ENCODE measurements at places on chromosomes 4 and X.

GRCh38 chr4:151403656-151404055 is 5.3 kb upstream of the FHIP1A start:
- no peak for DNase-seq

- no peak for DNase-seq
Observed at GRCh38 chr4:21744046-21744445, 204.5 kb downstream of the KCNIP4 start.

DNA sequence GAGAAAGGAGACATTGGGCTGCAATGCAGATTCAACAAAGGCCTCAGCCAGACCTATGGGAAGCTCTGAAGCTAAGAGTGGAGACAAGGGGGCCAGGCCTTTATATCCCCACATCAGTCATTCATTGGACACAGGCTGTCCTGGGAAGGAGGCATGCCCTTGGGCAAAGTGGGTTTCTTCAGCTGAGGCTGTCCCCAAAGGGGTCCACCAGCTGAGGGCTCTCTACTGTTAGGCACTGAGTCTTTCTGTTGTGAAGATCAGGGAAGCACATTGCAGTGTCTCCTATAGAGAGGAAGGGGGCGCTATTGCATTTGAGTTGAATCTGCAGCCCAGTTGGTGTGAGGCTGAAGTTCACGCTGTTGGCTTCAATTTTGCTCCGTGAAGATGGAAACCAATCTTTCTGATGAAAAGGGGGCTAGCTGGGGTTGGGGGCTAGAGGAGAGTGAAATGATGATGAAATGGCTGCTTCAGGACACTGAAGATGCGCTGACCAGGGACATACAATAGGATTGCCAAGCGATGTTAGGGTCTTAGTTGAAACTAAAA is 48.0 kb downstream of the SLC25A5 start:
- peak; percentile 53 for DNase-seq

DNA sequence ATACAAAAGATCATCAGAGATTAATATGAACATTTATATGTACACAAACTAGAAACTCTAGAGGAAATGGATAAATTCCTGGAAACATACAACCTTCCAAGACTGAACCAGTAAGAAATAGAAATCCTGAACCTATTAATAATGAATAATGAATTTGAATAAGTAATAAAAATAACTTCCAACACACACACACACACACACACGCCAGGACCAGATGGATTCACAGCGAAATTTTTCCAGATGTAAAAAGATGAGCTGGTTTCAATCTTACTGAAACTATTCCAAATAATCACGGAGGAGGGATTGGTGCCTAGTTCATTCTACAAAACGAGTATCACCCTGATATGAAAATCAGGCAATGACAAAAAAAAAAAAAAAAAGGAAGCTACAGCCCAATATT is 1095.0 kb downstream of the FAT4 start:
- no peak for DNase-seq

GRCh38 chr4:111296466-111296865 is 673.6 kb upstream of the PITX2 start:
- no peak for DNase-seq

DNA sequence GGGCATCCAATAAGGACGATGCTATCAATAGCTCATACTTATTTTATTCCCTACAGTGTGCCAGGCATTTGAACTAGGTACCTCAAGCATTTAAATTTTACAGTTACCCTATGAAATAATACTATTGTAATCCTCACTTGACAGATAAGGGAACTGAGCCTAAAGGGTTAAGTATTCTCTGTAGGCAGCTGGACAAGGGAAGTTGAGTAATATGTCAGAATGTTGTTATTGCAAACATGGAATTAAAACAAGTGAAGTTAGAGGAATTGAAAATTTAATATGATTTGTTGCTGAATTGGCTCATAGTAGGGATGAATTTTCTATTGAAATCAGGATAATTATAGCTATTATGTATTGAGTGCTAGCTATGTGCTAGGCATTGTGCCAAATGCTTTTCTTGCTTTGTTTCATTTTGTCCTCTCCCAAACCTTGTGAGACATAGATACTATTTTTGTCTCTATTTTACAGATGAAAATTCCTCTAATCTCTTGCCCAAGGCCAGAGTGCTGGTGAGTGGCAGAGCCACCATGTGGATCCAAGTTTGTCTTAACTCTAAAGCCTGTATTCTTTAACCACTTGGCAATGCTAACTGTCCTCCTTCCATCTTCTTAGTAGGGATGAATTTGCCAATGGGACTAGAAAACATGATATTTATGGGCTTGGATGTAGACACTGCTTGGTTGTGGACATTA is 58.1 kb downstream of the TMEM164 start:
- peak; percentile 25 for DNase-seq

DNA sequence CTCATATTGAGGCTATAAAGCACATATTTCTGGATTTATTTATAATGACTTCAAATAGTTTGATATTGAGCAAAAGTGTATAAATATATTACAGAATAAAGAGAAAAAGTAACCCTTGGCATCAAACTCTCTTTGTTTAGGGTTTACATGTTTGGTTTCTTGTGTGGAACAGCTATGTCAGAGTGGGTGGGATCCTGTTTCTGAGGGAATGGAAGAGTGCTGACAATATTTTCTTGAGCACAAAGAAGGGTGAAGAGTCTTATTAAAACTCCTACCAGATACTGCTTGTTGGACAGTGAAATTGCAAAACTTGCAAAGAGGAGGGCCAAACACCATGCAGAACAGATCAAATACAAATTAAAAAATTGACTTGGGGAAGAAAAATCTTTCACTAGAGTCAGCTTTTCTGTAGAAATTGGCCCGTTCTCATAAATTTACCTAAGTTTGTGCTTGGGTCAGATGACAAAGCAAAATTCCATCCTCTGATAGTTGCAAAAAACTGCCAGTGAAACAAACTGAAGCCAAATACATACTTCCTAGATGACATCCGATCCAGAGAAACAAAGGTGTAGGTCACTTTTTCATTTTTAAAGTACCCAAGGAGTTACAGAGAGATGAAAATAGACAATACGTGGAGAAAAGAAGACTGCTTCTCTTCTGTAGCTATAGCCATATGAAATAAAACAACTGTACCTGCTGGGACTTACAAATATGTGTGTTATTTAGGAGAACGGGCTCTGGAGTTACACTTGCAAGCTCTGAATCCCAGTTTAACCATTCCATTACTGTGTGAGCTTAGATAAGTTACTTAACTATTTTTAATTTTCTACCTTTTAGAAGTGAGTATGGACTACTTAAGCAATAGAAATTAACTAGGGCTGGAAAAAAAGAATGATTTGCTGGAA is 133.3 kb downstream of the MAML3 start:
- no peak for DNase-seq

- no peak for DNase-seq
Observed at GRCh38 chr4:113845138-113845537, 83.6 kb upstream of the CAMK2D start.
